ELF-1 (cell line): ENCODE measurements at places on chromosomes 5 and 9.

GRCh38 chr5:102591650-102592049 is 92.8 kb upstream of the SLCO6A1 start:
- no peak for DNase-seq

DNA sequence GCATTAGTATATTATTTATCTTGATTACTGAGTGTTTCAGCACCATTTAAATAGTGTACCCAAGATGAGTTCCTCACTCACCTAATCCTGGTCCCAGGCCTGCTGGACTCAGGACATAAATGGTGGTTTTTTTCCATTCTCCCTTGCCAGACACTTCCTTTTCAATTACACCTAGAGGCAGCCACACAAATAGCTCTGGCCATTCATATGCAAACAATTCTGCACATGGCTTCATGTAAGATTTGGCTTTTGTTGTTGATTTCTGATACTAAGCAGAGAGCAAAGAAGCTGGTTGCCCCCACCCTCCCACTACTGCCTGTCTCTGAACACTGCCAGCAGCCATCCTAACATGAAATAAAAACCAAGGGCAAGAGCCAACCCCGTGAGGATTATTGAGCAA is 180.4 kb downstream of the SEMA5A start:
- peak; percentile 31 for DNase-seq

DNA sequence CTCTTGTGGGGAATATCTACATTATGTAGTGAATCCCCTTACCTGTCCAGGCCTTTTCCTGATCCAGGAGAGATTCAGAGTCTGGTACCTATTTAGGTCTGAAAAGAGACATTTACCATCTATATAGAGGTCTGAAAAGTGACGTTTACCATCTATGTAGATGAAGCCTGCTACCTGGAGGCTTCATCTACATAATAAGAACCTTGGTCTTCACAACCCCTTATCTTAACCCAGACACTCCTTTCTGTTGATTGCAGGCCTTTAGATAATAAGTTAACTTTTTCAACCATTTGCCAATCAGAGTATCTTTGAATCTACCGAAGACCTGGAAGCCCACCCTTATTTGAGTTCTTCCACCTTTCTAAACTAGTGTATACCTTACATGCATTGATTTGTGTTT is 113.0 kb upstream of the DMRT1 start:
- no peak for DNase-seq

DNA sequence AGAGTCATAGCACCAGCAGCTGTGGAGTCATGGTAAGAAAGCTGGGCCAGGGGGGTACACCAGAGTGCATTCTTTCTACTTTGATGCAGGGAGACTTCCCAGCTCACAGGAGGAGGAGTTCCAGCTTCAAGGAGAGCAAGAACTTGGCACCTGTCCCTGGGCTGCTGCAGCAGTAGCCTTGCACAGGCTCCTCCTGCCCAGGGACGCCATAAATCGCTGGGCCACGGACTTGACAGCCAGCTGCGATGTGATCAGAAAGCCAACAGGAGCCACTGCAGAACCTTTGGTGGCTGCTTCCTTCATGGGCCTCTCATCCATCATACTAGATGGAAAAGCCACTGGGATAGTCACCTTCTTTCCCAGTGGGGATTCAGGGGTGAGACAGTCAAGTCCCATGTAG is 234.7 kb downstream of the NMUR2 start:
- peak; percentile 7 for DNase-seq

- DNase-seq, result no peak
Measured at GRCh38 chr9:312596-313320, 98.1 kb downstream of the DOCK8 start.

- no peak for DNase-seq
Measured at GRCh38 chr5:78661691-78662090, 13.1 kb upstream of the LHFPL2 start.

- no peak for DNase-seq
Measured at GRCh38 chr5:88792144-88792840, 90.7 kb downstream of the MEF2C start.

GRCh38 chr9:698276-698675 is 143.2 kb upstream of the DMRT1 start:
- DNase-seq, result no peak

- DNase-seq, result peak; percentile 70
Measured at GRCh38 chr5:1673042-1673677, 126.5 kb downstream of the MRPL36 start.

DNA sequence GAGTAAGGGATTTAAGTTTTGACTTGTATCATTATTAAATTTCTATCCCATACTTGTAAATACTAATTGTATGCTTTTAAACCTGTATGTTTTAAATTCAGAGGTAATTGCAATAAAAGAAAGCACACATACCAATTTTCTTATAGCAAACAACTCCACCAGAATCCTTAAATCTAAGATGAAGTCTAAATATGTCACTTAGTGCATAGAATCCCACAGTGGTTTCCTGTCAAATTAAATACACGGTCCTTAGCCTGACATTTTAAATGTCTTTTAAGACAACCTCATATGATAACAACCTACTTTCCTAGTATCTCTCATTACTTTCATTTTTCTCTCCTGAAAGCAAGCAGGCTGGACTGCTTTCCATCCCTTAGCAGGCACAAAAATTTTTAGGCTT is 52.0 kb downstream of the JMY start:
- no peak for DNase-seq

DNA sequence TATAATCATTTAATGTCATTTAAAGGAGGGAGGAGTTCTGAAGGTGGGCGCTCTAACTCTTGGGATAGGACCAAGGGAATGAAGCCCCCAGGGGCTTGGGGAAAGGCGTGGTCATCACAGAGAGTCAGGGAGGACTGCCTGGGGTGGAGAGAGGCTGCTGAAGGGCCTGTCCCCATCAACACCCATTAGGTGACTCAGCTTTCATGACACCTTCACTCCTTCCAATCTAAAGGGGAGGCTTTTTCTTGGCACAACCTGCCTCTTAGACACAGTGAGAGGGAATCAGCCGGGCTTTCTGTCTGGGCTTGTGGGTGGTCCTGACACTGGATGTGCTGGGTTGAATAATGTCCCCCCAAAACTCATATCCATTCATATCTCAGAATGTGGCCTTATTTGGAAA is 31.4 kb upstream of the ANKRD33B start:
- DNase-seq, result no peak

DNA sequence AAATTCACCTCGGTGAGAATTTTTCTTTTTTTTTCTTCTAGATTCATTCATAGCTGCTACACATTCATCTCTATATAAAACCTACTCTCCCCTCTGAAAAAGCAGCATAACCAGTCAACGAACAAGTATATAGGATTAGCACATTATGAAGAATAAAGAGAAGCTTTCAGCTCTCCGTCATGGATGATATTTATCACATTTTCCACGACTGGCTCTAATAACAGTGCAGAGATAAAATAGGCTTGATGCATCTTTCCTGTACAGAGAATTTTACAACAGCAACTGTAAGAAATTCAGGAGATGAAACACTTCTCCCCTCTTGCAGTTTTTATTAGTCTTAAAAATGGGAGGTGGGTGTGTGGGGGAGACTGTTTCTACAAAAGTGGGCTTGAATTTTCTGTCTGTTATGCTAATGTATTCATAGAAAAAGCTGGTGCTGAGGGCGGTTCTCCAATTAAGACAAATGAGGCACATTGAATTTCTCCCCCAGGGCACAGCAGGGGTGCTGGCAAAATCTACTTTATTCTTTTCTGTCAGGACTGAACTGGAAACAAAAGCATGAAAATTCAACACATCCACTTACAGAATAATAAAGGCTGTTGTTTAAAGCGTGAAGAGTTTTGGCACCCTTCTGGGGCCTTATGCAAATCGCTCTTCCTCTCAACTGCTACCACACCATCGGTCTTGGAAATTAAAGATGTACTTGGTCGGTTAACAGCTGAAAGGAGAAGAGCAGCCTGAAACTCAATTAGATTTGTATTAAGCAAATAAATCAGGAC is 233.9 kb upstream of the ZNF608 start:
- peak; percentile 77 for DNase-seq

DNA sequence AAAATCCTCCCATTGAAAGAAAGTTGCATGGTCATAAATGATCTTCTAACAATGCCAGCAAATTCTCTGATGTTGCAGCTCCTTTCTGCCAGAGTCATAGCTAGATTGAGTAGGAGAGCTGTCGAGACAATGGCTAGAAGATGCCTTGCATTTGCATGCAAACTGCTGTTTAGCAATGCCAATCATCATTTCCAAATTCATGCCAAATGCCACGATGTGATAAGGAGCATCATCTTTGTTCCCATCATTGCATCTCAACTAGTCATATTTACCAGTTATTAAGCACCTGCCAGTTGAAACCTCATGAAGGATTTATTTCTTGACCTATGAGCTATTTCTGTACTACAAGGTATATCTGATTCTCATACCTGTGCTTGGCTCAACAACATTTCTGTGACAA is 246.4 kb upstream of the PIK3R1 start:
- no peak for DNase-seq

DNA sequence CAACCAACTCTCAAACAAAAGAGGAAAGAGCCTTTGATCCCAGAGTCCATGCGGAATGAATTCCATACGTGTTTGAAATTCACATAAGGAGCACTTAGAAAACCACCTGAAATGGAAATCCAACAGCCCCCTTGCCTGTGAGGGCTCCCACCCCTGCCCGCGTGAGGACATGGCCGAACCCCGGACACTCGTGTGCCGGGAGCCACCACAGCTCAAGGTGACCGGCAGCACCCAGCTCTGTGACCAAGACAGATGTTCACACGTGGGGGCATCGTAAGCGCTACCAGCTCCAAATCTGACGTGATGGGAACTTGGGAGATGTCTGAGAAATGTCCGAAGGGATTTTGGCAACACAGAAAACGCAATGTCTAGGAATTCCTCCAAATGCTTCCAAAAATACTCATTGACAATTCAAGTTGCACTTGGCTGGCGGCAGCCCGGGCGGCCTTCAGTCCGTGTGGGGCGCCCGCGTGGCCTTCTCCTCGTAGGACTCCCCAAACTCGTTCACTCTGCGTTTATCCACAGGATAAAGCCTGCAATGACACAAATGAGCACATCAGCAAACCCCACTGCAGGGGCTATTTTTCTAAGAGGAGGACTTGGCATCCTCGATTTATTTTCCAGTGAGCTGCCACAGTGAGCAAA is 23.2 kb upstream of the TERT start:
- no peak for DNase-seq

DNA sequence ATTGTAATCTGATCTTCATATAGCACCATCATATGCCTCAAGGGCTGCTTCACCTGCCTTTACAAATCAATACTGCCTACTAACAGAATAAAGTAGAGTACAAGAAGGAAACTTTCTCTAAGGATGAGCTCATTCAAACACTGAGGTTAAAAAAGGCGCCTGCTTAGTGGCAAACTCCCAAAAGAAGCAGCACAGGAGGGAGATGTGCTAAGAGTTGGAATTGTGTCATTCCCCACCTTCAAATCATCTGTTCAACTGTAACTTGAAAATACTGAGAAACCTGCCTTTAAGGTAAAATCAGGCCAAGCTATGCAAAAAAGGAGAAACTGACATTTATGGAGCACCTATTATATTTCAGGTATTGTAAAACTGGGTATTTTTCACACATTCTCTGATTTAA is 560.6 kb downstream of the PTPRD start:
- DNase-seq, result no peak

- DNase-seq, result no peak
Measured at GRCh38 chr9:3458806-3459475, 66.9 kb downstream of the RFX3 start.

DNA sequence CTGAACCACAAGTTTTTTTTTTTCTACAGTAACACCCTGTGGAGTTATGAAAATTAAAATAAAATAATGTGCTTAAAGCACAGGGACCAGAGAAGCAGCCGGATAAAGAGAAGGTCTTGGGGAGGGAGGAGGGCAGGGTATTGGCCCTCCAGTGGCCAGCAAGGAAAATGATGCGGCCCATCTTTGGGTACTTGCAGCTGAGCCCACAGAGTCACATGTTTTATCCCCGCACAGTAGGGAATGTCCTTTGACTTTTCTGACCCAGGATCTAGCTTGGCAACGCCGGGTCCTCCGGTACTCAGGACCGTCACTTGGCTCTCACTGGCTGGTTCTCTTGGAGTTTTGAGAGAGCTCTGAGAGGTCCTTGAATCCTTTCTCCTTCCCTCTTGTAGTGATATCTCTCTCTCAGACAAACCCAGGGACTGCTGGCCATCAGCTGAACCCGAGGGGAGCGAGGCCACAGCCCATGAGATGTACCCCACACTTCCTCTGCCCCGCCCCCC is 35.3 kb upstream of the HSPA9 start:
- peak; percentile 65 for DNase-seq

- no peak for DNase-seq
Measured at GRCh38 chr9:121451586-121451985, 48.1 kb downstream of the GGTA1 start.

DNA sequence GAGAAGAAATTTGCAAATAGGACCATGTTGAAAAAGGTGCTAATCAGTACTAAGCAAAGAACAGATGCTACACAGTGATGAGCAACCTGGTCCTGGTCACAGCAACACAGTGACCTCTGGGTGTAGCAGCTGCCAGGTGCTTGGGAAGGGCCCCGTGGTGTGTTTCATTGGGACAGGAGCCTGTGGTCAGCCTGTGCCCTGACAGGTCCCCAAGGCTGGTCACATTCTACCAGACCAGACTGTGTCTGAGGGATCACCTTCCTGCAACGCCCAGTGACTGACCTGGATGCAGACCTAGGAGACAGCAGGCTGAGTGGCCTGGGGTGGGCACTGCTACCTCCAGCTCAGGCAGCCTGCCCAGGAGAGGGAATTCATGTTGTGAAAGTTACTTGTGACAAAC is 54.8 kb upstream of the FAM120AOS start:
- no peak for DNase-seq

GRCh38 chr9:85895685-85896084 is 45.3 kb upstream of the NAA35 start:
- no peak for DNase-seq

- no peak for DNase-seq
Measured at GRCh38 chr5:171115519-171115918, 193.5 kb upstream of the TLX3 start.

DNA sequence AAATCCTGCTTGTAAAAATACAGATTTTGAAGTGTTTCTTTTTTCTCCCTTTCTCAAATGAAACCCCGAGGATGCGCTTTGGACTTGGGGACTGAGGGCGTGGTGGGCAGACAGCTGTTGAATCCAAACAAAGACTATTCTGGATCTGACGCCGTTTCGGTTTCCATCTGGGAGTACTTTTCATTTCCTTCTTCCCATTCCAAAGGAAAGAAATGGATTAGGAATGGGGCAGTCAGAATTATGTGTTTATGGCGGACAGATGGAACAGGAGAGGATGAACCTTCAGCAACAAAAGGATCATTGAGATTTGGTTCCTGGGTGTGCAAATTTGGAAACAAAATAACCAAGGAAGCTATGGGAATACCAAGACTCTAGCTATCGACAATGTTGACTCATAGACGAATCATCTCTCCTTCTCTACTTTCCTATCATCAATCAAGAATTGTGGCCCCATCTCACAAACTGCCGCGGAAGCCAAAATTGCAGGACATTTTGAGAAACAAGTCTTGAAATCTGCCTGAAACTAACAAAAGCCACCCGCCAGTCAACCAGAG is 300.6 kb downstream of the PARP8 start:
- DNase-seq, result no peak

GRCh38 chr5:157160001-157160400 is 6.1 kb downstream of the GARIN3 start:
- DNase-seq, result no peak

- DNase-seq, result no peak
Measured at GRCh38 chr9:35697486-35697885, 7.8 kb upstream of the TPM2 start.

- no peak for DNase-seq
Measured at GRCh38 chr9:112338561-112338960, 5.1 kb upstream of the PTBP3 start.
